ENCODE measurements at places on chromosomes 12 and 14.

DNA sequence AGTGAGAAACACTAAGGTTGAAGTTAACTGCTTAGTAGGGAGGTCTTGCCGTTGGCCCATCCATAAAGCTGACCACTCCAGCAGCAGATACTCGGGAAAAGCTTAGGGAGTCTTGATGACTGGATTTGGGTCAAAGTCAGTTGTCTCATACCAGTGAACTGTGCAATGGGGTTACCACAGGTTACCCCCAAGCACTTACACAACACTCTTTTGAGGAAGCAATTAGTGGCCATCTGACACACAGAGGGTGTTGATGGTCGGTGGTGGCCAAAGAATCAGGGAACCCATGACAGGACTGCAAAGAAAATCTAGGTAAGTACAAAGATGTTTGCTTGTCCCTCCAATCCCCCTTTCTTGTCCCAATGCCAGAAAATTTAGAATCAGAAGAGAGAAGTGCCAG is 410.2 kb downstream of the APAF1 start:
- DNase-seq: no peak

- no peak for DNase-seq
Observed at GRCh38 chr14:21846227-21846885, 172.7 kb upstream of the OR4E1 start.

DNA sequence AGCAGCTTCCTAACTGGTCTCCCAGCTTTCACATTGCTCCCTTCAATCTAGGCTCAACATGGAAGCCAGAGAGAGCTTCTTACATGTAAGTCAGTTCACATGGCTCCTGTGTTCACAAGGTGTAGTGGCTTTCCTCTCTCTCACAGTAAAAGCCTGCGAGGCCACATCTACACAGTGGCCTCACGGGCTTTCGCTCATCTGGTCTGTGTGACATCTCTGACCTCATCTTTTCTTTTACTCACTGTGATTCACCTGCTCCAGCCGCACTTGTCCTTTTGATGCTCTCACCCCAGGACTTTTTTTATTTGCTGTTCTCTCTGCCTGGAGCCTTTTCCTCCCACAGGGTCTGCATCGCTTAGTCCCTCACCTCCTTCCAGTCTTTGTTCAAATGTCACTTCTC is 122.1 kb downstream of the SLC5A8 start:
- no peak for DNase-seq

DNA sequence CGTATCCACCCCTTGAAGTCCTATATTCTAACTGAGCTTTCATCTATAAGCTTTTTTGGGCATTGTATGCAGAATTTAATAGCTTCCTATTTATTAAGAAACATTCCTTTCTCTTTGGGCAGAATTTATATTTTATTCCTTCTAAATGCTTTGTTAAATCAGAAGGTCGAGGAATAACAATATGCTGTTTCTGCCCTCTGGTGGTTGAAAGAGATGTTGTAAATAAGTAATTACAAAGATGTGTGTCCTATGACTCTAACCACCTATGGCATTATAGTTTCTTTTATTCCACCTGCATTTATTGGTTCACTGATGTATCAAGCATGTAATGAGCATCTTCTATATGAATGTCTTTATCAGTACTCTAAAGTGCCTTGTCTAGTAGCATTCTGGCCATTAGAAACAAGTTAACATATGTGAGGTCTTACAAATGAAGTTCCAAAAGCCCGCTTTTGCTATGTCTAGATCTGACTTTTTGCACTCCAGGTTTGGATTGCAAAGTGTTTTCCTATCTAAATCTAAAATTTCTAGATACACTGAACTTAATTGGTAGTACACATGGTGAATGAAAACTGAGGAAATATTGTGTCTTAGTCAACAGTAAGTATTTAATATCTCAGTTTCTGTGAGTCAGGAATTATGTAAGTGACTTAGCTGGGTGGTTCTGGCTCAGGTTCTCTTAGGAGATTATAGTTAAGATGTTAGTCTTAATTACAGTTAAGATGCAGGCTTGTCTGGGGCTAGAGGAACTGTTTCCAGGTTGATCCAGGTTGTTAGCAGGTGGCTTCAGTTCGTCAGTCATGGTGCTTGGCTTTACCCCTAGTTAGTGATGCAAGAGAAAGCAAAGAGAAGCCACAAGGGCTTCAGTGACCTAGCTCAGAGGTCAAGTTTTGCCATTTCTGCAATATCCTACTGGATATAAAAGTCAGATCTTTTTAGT is 57.5 kb downstream of the PLEKHA5 start:
- peak; percentile 41 for DNase-seq

- DNase-seq: peak; percentile 92
Observed at GRCh38 chr12:55068416-55069010, 48.7 kb downstream of the NEUROD4 start.

DNA sequence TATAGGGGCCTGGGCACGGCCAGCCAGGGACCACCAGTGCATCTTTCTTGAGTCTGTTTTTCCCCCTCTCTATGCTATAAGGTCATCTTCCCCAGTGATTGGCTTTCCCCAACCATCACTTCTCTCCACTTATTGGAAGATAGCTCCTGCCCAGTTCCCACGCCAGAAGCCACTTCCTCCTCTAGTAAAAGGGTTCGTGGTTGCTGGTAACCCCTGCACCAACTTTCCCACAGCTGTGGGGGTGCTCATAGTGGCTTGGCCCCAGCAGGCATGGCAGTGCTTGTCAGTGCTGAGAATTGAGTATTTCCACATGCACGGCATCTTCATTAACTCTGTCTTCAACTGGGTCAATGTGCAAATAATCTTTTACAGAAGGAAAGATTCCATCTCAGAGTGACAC is 215.4 kb downstream of the FOXN3 start:
- no peak for DNase-seq

DNA sequence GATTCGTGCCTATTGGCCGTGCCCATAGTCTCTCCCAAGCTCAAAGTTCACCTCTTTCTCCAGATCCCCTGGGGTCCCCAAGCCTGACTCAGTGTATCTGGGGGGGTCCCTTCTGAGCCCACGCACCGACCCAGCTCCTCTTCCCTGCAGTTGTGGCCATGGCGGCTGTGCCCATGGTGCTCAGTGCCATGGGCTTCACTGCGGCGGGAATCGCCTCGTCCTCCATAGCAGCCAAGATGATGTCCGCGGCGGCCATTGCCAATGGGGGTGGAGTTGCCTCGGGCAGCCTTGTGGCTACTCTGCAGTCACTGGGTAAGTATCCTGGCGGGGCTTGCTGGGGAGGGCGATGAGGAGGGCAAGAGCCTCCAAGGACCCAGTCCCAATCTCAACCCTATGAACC is 5.1 kb downstream of the IFI27 start:
- DNase-seq: no peak

GRCh38 chr12:127886827-127887226 is 380.1 kb upstream of the TMEM132C start:
- no peak for DNase-seq

GRCh38 chr14:90813442-90813841 is 2.8 kb downstream of the TTC7B start:
- DNase-seq: no peak

GRCh38 chr14:62162998-62163589 is 400.9 kb downstream of the SNAPC1 start:
- DNase-seq: peak; percentile 70

- peak; percentile 51 for DNase-seq
Observed at GRCh38 chr12:6735448-6736191, 11.8 kb downstream of the COPS7A start.

DNA sequence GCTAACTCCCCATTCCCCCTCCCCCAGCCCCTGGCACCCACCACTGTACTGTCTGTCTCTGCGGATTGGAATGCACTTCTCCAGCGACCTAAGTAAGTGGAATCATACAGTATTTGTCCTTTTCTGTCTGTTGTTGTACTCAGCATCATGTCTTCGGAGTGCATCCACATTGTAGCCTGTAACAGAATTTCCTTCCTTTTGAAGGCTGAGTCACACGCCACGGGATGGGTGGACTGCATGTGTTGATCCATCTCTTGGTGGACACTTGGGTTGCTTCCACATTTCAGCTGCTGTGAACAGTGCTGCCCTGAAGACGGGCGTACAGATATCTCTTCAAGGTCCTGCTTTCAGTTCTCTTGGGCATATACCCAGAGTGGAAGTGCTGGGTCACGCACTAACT is 34.4 kb downstream of the DDX51 start:
- no peak for DNase-seq

DNA sequence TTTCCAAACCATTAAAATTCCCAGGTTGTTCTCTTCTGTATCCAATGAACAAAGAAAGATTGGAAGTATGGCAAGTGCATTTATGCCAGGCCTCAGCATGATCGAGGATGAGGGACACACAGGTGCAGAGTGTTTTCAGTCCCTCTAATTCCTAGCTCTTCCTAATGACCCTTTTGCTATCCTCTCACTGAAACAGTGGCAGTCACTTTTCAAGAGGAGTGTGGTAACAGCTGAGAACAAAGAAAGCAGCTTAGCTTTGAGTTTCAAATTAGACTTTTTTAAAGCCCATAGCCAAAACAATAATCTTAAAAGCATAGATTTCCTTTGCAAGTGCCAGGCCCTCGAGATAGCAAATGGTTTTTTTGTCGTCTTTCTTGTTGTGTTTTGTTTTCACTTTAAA is 110.8 kb downstream of the KCNH5 start:
- DNase-seq: no peak

GRCh38 chr12:5430641-5431603 is 986 bp upstream of the NTF3 start:
- DNase-seq: no peak

- peak; percentile 4 for DNase-seq
Observed at GRCh38 chr12:40446385-40446784, 221.6 kb downstream of the LRRK2 start.

- peak; percentile 79 for DNase-seq
Observed at GRCh38 chr12:6039894-6040601, 84.4 kb downstream of the VWF start.

- DNase-seq: no peak
Observed at GRCh38 chr12:6288235-6288634, 22.2 kb upstream of the PLEKHG6 start.

DNA sequence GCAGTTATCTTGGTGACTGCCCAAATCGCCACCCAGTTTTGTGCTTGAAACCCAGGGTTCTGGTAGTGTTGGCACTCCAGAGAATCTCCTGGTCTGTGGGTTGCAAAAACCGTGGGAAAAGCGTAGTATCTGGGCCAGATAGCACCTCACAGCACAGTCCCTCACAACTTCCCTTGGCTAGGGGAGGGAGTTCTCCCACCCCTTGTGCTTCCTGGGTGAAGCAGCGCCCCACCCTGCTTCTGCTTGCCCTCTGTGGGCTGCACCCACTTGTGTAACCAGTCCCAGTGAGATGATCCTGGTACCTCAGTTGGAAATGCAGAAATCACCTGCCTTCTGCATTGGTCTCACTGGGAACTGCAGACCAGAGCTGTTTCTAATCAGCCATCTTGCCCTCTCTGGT is 16.4 kb downstream of the CLEC2D start:
- DNase-seq: no peak

DNA sequence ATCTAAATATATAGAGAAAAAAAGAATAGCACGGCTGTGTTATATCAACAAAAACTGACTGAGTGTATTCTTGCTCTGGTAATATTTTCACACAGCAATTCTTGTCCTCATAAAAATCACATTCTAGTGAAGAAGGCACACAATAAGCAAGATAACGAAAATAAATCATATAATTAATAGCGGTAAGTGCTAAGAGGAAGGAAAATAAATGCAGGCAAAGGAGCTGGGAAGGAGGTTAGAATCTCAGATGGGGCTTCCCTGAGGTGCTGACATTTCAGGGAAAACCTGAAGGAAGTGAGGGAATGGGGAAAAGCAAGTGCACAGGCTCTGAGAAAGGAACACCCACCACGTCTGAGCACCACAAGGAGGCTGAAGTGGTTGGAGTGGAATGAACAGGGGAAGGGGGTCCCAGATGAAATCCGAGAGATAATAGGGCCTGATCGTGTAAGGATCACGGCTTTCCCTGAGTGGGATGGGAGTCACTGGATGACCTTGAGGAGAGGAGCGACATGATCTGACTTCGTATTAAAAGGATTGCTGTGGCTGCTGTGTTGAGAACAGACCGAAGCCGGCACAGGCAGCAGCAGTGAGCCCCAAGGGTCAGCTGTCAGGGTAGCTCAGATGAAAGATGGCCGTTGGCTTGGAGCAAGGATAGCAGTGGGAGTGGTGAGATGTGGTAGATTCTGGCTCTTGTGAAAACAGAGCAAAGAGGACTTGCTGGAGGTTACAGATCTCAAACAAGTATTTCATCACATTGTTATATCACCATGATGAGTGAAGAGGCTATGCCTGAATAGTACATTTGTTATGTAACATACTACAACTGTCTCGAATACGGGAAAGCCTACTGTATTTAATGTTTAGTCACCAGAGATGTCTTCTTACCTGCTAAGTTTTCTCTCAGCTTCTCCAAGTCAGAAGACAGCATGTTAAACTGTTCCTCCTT is 67.1 kb upstream of the VPS33A start:
- no peak for DNase-seq

GRCh38 chr12:52598966-52599365 is 2.3 kb downstream of the KRT72 start:
- no peak for DNase-seq

DNA sequence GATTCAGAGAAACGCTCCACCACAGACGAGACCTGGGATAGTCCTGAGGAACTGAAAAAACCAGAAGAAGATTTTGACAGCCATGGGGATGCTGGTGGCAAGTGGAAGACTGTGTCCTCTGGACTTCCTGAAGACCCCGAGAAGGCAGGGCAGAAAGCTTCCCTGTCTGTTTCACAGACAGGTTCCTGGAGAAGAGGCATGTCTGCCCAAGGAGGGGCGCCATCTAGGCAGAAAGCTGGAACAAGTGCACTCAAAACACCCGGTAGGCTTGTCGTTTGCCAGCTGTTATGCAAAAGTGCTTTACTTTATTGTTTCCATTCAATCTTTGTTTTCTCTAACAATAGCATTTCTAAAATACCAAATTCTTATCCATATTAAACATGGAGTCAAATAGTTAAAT is 287.3 kb downstream of the NAV3 start:
- DNase-seq: no peak

DNA sequence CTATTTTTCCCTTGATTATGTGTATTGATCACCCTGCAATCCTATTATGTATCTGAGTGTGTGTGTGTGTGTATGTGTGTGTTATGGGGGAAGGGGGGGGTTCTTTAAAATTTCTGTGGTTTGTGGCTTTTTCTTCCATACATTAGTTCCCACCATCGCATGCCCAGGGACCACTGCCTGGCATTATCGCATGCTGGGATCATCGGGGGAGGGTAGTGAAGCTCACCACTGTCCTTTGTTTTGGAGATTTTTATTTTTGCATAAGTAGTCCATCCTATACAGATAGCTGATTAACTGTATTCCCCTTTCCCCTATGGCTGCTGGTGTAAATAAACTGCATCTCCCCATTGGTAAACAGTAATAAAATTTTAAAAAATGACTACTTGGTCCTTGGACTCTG is 3.4 kb downstream of the ATXN7L3B start:
- DNase-seq: no peak

GRCh38 chr12:122137681-122138080 is 36.3 kb downstream of the IL31 start:
- no peak for DNase-seq

- DNase-seq: no peak
Observed at GRCh38 chr14:29687071-29687765, 240.4 kb downstream of the PRKD1 start.

GRCh38 chr12:46938071-46938678 is 112.4 kb upstream of the SLC38A4 start:
- DNase-seq: no peak

GRCh38 chr14:100722367-100722766 is 4.3 kb upstream of the DLK1 start:
- DNase-seq: no peak

GRCh38 chr12:131333621-131334440 is 377.1 kb upstream of the SFSWAP start:
- DNase-seq: no peak

GRCh38 chr12:93823616-93824391 is 146.6 kb downstream of the CRADD start:
- DNase-seq: no peak

GRCh38 chr12:113506867-113507266 is 35.2 kb upstream of the LHX5 start:
- DNase-seq: no peak
